ENCODE measurements at places on chromosomes 3 and 15.

DNA sequence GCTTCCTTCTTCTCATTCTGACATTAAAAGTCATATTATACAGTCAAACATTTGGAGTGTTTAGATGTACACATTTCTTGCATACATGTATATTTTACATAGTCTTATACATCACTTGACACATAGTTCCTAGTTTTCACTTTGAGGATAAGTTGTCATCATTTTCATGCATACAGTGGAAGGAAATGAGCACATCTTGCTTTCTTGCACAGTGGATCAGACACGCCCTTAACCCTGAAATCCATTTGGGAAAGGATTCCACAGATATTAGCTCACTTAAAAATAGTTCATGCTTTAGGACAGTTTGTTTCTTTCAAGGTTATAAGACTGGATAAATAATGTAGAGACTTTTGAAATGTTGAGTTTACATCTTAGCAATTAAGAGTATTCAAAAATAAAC lies 148.6 kb upstream of the MME start:
- peak; percentile 29 for DNase-seq

- no peak for DNase-seq
Measured at GRCh38 chr3:128348805-128349531, 117.7 kb downstream of the DNAJB8 start.

DNA sequence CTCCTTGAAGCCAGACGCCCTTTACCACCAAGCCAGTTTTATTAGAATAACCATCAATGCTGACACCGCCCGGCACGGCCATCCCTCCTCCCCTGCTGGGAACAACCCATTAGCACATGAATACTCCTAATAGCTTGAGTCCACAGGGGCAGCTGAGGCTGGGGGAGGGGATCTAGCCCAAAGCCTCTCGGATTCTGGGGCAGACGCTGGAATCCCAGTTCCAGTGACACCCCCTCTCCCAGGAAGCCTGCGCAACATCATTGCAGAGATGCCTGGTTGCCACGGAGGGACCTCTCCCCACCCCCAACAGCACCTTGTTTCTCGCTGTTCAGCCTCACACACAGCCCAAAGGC lies 1.2 kb upstream of the LINGO1 start:
- DNase-seq = no peak

DNA sequence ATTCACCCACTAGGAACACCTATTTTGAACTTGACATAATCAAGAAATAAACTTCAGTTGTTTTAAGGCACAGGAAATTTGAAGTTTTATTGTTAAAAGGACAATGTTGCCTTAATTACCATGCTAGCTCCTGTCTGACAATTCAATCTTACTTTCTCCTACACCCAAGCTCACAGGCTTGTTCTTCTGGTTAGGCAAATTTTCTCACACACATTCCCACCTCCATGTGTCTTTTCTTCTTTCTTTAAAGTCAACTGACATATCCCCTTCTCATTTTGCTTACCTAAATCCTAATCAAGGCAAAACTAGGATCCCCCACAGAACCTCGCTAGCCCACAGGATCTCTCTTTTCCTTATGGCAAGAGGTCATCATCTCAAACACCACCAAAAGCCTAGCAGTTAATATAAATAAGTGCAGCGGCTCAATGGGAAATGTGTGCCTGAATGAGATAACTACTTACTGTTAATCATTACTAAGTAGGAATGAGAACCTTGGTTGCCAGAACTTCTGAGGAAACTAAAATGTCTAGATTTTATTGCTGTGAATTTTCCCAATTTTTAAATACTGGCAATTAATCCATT lies 189.3 kb downstream of the PLCH1 start:
- no peak for DNase-seq

GRCh38 chr3:168859143-168859542 lies 763.4 kb upstream of the GOLIM4 start:
- DNase-seq = no peak

Data from mesenchymal stem cell (in vitro differentiated cells and primary cell).